ENCODE measurements at places on chromosomes 1 and 21.

GRCh38 chr1:238982736-238983135, 403.6 kb upstream of the CHRM3 start:
- no peak for DNase-seq

GRCh38 chr1:1926346-1926811, 7.3 kb upstream of the TMEM52 start:
- no peak for DNase-seq

DNA sequence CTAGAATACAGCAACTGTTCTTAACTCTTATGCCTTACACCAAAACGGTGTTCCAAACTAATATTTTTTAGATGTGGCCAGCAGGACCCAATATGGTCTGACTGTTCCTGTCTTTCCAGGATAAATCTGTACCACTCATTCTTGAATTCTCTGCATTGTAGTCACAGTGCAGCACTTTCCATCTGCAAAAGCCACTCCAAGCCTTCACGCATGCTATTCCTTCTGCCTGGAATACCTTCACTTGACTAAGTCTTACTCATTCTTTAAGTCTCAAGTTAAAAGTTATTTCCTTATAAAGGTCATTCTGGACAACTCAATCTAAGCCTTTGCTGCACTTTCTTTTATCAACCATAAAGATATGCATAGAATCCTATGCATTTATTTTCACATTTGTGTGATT, 1194.5 kb downstream of the PLA2G4A start:
- DNase-seq, result no peak

GRCh38 chr1:11519629-11520031, 40.7 kb downstream of the DISP3 start:
- DNase-seq, result no peak

DNA sequence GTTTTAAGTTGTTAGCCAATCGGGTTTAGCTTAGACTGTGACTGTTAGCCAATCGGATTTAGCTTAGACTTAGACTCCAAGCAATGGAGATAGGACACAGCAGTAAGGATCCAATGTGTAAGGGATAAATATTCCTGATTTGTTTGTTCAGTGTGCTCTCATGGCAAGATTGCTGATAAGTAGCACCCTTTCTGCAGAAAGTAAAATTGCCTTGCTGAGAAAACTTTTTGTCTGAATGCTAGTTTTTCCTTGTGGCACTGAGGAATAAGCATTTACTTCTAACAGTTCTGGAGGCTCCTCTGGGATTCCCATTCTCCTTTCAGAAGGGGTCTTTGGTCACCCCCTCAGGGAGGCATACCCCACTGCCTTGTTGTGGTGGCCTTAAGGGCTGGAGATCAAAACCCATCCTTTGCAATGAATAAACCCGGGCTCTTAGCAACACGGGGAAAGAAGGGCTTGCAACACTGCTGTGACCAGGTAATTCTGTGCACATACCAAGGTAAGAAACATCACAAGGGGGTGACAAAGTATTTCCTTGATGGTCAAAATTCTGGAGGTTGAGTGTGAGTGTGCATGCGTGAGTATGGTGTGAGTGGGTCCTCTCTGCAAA, 45.4 kb downstream of the SERINC2 start:
- no peak for DNase-seq

DNA sequence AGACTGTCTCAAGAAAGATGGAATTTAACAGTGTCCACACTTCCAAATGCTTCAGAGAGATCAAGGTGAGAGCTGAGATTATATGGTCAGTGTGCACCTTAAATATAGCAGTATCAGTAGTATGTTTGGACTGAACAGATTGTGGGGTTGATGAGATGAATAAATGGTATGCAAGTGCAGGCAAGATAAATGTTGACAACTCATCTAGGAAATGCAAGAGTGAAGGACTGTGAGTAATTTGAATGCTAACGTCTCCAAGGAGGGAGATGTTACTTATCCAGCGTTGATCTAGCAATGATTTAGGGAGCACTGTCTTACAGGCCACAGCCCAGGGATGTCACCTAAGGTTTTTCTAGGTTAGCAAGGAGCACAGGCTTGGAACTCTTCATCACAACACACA, 170.7 kb upstream of the GALNT2 start:
- no peak for DNase-seq
